GM04504 (cell line): ENCODE measurements at places on chromosomes 12 and 14.

DNA sequence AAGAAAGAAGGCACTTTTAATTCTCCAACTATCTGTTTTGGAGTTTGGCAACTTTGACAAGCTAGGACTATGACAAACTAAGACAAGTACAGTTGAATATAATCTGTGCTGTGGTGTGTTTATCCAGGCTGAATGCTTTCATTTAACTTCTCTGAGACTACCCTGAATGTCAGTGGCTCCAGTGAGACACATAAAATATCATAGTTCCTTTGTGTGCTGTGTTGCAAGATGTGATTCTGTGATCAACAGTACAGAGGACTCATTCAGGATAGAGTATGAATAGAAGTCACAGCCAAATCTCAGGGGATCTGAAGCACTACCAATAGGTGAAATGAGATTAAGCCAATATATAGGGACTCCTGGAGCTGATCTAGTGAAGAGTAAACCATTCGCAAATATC, 876.9 kb upstream of the FBXO33 start:
- no peak for DNase-seq

DNA sequence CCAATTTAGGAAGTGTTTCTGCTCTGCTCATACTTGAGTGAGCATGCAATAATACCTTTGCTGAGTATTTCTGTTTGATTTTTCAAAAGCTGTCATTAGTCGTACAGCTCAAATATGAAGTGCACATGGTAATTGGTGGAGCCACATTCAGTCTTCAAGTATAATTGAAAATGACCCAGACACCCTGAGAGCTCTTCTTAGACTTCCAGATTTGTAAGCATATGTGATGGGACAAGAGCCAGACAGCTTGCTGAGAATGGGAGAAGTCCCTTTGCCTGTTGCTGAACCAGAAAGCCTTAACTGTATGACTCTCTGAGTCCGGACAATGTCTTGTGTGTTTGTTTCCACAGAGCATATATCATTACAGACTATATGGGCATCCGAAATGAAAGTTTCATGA, 307.3 kb downstream of the TMEM117 start:
- no peak for DNase-seq

GRCh38 chr12:32201976-32202375, 95.3 kb downstream of the BICD1 start:
- DNase-seq, result no peak

DNA sequence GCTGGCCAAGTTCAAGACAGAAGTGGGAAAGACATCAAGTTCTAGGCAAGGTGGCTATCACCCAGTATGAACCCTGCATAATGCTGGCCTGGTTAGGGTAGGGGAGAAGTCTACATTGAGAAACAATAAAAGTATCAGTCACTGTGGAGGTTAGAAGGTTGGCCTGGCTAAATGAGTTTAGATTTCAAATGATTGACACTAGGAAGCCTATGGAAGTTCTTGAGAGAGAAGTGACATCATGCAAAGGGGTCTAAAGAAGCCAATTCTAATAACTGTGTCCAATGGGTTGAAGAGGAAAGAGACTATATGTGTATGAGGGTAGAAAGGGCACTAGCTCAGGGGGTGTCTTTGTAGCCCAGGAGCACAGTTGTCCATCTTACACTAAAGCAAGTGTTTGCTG, 98.5 kb upstream of the MBIP start:
- DNase-seq, result no peak

- DNase-seq, result no peak
These were observed 19.7 kb downstream of the PLEKHG3 start for GRCh38 chr14:64723691-64724577.

- DNase-seq, result no peak
These were observed 60.2 kb upstream of the ACTN1 start for GRCh38 chr14:69039288-69039628.

- no peak for DNase-seq
These were observed 304.7 kb upstream of the TMTC1 start for GRCh38 chr12:30088259-30088995.

GRCh38 chr12:25121916-25122315, 73.0 kb downstream of the DNAI7 start:
- no peak for DNase-seq

DNA sequence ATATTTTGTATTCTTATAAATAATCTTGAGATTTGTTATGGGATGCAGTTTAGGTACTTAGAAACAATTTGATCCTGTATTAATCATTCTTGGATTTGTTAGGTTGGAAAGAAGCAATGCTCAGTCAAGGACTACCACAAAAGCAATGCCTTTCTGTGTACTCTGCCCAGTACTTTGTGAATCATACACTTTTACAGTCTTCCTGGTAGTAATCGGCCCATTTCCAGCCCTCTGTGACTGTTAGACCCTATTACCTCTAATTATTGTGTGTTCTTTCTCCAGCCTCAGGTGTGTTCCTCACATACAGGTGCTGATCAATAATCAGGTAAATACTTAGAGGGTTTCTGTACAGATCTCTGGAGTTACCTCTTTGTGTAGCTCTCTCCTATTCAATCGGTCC, 609.0 kb downstream of the KCNH5 start:
- DNase-seq, result no peak

- no peak for DNase-seq
These were observed 219.9 kb downstream of the SEC23A start for GRCh38 chr14:38883127-38883526.

GRCh38 chr12:124115496-124115895, 142.5 kb downstream of the ZNF664 start:
- no peak for DNase-seq

DNA sequence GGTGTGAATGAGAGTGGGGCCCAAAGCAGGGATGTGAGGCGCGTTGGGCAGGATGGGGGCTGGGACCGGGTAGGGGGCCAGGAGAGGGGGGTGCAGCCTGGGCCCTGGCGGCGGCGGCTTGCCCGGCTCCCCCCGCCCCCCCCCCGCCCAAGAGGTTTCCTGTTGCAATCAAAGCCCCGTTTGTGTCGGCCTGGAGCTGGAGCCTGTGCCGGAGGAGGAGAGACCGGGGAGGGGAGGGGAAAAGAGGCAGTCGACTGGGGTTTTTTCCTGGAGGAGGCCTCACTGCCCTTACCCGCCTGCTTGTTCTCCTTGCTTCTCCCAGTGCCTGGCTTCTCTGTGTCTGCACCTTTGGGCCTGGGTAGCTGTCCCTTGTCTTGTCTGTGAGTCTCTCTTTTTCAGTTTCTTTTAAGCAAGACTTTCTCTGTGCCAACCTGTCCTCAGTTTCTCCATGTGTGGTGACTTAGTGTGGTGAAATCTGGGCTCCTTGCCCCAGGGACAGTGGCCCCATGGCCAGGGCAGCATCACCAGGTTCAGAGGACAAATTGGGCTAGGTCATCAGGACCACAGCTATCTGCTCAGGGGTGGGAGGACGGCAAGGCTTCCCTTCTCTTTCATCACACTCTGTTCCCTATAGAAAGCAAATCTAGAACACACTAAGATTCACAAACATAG, 8.5 kb downstream of the RARG start:
- no peak for DNase-seq

DNA sequence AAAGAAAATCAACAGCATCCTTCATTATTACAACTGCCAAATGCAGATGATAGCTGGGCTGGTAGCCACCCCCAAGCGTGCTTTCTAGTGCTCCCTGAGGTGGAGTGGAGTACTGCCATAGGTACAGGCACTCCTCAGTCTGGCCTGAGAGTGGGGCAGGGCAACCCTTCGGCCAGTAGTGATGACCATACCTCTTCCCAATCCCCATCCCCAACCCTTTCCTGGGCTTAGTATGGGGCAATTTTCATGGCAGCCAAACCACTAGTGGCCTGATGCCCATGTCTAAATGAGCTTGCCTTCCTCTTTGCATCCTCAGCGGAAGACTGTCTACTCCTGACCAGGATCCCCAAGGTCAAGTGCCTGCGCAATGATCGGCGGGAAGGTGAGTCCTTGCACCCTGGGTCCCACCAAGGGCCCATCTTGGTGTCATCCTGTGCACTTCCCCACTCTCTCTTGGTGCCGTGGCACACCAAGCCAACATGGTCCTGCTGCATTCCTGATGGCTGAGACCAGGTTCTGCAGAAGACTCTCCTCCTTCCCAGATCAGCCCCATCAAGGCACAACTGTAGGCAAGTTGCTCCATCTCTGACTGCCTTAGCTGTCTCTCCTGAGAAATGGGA, 65.8 kb downstream of the GALNT16 start:
- DNase-seq, result no peak

DNA sequence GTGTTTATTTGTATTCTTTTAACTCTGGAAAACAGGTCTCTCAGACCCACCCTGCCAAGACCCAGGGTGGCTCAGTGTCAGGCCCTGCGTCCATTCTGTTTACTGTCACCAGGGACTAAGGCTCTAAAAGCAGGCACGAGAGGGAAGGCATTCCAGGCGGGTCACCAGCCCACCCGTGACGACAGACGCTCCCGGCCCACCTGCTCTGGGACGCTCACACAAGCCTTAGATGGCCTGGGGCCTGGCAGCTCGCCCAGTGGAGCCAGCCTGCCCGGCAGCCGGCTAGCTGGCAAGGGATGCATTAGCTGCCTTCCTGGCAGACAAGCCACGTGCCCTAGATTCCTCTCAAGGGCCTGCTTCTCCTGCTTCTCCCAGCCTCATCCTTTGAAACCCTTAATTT, 9.2 kb upstream of the NUAK1 start:
- DNase-seq, result no peak

GRCh38 chr14:29311983-29312382, 545.4 kb downstream of the FOXG1 start:
- no peak for DNase-seq

GRCh38 chr12:112422531-112422930, 3.8 kb downstream of the PTPN11 start:
- peak; percentile 22 for DNase-seq

DNA sequence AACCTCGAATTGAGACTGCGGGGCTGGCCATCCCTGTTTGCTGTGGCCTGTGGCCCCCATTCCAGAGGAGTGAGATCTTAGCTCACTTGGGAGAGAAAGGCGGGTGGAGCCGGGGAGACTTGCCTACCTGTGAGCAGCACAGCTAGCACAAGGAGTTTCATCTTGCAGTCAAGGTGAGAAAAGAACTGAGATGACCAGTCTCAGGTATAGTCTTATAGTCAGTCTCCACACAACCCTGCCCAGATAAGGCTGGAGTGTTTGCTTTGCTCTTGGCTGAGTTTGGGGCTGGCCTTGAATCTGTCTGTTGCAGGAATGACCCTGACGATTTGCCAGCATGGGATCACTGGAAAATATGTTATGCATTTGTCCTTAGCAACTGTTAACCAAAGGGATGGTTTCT, at the start of gene PLA2G1B:
PLA2G1B (minus strand) TSS at position 187 of the 400 bp plus-strand sequence; CDS start at position 161, 26 bp downstream.
- DNase-seq, result no peak

- DNase-seq, result no peak
These were observed 1.7 kb upstream of the IL26 start for GRCh38 chr12:68227356-68227755.

- DNase-seq, result no peak
These were observed 120.4 kb downstream of the LRRIQ1 start for GRCh38 chr12:85156569-85156968.

DNA sequence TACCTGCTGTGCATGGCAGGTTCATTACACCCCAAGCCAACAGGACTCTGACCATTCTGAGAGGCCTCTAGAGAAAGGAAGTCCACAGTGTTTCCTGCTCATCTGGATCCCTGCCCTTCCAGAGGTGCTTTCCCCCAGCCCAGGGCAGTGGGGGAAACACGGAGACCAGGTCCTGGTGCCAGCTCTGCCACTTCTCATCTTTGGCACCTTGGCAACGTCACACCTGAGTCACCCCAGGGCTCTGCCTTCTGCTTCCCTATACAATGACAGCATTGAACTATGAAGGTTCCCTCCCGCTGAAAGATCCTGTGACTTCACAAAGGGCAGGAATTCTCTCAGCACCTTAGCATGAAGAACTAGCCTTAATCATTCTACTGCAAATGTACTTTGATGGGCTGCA, 74.9 kb downstream of the ANO2 start:
- DNase-seq, result no peak

DNA sequence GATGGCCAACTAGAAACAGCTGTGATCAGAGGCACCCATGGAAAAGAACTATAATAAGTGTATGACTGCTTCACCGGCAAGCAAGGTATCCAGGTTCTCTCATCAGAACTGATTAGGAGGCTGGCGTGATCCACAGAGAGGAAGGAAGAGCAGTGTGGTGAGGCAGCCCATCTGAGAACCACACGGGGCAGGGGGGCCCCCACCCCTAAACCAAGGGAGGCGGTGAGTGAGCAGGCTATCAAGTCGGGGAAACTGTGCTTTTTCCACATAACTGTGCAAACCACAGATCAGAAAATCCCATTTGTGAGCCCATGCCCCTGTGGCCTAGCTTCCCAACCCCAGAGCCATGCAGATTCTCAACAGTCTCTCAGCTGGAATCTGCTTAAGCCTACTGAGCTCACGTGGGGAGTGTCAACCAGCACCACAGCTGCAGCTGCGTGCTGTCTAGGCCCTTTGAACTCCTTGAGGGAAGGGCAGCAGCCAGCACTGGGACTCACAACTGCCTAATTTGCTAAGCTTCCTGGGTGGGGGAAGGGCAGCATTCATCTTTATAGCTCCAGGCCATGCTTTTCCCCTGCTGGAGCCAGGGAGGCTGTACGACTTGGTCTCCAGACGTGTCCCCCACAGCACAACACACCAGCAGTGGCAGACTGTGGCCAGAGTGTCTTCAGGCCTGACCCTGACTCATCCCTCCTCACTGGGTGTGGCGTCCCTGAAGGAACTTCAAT, 444.4 kb upstream of the ATP2B1 start:
- no peak for DNase-seq

- DNase-seq, result no peak
These were observed 73.7 kb downstream of the ESR2 start for GRCh38 chr14:64220466-64220865.

DNA sequence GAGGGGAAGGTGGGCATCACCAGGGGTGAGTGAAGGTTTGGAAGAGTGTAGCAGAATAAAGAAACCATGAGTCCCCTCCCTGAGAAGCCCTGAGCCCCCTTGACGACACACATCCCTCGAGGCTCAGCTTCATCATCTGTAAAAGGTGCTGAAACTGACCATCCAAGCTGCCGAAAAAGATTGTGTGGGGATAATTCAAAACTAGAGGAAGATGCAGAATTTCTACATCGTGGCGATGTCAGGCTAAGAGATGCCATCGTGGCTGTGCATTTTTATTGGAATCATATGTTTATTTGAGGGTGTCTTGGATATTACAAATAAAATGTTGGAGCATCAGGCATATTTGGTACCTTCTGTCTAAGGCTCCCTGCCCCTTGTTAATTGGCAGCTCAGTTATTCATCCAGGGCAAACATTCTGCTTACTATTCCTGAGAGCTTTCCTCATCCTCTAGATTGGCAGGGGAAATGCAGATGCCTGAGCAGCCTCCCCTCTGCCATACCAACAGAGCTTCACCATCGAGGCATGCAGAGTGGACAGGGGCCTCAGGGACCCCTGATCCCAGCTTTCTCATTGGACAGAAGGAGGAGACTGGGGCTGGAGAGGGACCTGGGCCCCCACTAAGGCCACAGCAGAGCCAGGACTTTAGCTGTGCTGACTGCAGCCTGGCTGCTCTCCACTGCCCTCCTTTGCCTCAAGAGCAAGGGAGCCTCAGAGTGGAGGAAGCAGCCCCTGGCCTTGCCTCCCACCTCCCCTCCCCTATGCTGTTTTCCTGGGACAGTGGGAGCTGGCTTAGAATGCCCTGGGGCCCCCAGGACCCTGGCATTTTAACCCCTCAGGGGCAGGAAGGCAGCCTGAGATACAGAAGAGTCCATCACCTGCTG, 7.0 kb downstream of the SERPINA1 start:
- DNase-seq, result no peak
